Smooth muscle cell of the brain vasculature (primary cell): ENCODE measurements at places on chromosomes 2 and 18.

DNA sequence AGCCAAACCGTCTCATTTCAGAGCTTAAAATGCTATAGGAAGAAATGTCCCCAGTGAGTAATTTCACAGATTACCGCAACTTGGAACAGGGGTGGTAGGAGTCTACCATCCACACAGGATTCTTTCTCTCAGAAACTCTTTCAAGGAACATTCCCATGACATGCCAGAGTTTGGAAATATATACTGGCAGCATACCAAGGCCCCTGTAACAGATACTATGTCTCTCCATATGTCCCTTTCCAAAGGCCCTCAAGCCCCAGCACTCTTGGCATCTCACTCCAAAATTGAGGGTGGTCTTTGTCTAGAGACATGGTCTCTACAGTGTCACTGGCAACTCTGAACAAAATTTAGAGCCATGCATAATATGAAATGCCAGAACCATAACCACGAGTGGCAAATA is 11.0 kb downstream of the FIGLA start:
- DNase-seq: no peak

DNA sequence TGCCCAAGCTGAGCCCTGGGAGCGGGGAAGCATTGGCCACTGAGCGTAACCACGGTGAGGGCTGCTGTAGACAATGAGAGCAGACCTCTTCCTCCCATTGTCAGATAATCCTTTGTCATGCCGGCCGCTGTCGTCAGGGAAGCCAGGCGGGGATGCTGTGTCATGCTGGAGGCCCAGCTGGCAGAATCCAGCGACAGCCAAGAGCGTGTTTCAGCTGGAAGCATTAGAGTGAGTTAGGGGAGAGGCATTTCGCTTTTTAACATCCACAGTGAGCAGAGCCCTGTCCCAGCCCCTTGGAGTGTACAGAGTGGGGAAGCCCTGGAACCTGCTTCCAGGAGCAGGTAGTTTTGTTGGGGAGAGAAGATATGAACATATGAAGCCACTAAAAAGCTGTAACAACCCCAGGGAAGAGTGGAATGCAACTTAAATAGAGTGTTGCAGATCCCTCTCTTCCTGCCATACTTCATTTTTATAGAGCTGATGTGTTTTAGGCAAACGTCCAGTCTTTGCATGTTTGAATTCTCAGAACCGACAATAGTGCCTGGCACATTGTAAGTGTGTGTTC is 7.0 kb downstream of the CTIF start:
- DNase-seq: no peak

- no peak for DNase-seq
Measured at GRCh38 chr18:12282442-12283039, 25.5 kb upstream of the TUBB6 start.

GRCh38 chr2:108184419-108184818 is 55.3 kb upstream of the SULT1C3 start:
- no peak for DNase-seq

- DNase-seq: no peak
Measured at GRCh38 chr2:217270485-217271121, 410.7 kb upstream of the TNP1 start.

GRCh38 chr2:714005-714741 is 37.0 kb upstream of the TMEM18 start:
- peak; percentile 9 for DNase-seq

DNA sequence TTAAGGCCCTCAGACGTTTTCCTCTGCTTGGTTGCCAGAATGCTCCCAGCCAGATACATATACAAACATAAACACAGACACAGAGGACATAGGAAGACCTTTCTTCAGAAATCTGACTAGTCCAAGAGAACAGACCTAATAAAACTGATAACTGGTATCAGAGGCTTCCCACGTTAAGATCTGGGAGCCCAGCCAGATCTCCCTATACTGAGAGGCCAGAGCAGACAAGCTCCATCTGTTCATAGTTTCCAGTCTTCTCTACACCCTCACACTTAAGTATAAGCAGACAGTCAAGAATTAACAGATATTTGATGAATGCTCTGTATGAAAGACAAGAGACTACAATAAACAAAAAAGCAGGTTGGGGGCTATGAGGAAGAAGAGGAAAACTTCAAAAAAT is 240.5 kb upstream of the CHAC2 start:
- no peak for DNase-seq

GRCh38 chr2:158154596-158154995 is 52.9 kb downstream of the UPP2 start:
- DNase-seq: no peak

DNA sequence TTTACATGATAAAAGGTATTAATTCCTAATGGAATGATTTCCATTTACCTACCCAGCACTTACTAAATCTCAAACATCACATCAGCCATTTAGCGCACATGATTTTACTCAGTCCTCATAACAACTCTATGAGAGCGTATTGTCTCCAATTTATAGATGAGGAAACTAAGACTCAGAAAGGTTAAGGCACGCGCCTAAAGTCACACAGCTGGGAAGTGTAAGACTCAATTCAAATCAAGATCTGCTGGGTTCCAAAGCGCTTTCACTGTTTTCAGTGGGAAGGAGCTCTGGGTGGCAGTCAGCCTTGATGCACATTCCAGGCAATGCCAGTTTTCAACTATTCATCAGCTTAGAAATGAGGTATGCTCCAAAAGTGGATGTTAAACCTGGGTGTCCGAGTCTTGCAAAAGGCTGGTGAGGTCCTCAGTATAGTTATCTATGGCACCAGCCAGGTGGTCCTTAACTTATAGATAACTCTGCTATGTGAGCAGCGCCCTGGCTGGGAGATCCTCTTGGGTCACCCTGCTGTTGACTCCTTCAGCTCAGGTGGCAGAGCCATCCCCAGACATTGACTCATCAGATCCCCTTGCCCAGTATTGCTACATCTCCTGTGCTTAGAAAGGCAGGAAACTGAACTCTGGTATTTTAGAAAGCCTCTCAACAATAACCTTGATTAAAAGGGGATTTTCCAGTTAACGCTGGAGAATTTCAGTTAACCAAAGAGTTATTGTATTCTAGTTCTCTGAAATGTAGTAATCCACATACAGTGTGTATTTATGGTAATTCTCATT is 47.1 kb downstream of the SLC4A1AP start:
- DNase-seq: no peak

DNA sequence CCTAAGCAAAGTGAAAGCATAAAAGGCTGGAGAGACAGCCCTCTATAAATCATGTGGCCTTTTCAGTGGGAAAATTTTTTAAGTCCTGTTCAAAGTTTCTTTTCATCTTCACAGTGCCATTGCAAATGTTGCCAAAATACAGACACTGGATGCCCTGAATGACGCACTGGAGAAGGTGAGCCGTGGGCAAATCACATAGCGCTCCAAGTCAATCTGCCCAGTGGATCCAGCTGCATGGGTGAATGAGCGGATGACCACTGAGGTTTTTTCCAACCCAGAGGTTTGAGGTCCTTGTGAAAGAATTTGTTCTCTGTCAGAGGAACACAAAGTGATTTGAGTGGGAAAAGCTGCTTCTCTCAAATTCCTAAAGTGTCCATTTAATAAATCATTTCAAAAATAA is 11.8 kb downstream of the DAPL1 start:
- no peak for DNase-seq

DNA sequence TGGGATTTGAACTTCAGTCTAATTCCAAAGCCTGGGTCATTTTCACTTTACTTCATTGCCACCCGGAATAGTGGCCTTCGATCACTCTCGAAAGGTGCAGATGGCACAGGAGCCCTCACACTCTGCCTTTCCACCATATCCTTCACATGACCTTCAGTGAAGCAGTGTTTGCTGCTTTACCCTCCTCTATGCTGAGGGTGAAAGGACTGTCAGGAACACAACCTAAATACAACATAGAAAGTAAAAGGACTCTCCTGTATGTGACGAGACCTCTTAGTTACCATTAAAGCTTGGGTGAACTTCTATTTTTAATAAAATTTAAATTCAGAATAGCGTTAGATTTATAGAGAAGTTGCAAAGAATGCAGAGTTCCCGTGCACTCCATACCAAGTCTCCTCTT is 148.5 kb downstream of the TANC1 start:
- DNase-seq: no peak

- DNase-seq: no peak
Measured at GRCh38 chr18:2244641-2245040, 326.7 kb downstream of the METTL4 start.

- DNase-seq: no peak
Measured at GRCh38 chr2:201262718-201263117, 2.4 kb downstream of the CASP8 start.
